ENCODE measurements at places on chromosomes 6 and 20.

DNA sequence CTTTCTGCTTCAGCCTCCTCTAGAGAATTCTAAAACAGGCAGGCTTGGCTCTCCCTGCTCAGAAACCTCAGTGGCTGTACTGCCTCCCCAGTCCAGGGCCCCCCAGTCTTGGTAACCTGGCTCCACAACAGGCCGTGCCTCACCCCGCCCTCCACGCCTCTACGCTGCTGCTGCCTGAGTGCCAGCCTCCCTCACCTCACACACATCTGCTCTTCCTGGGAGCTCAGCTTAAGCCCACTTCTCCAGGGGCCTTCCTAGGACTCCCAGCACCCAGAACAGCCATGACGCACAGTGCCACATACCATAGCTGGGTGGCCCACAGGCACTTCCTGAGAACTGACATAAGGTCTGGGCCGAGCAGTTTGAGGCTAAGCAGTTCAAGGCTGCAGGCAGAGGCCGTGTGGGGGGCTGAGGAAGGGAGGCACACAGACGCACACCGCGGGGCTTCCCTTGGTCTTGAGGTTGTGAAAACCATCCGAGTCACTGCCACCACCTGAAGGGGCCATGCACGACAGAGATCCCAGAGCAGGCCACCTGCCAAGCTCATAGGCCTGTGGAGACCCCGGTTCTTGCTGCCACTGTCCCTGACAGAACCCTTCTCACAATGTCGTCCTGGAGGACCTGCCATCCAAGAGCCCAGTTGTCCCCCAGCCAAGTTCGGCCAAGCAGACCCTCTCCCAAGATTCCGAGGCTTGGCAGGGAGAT, 42.6 kb downstream of the DSTN start:
- DNase-seq: no peak

DNA sequence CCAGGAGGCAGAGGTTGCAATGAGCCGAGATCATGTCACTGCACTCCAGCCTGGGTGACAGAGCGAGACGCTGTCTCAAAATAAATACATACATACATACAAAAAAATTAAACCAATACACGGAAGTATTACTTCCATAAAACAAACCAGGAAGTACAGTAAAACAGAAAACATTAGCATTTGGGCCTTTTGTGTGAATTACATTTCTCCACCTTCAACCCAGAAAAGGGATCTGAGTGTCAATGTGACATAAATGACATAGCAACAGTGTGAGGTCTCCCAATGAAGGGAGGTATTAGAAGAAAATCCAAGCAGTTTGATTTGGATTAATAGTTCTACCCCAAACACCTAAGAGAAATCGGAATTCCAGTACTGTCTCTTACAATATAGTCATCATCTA, 10.1 kb downstream of the CSNK2A1 start:
- no peak for DNase-seq

- DNase-seq: no peak
These were observed 526.6 kb upstream of the IRAK1BP1 start for GRCh38 chr6:78340755-78341154.

DNA sequence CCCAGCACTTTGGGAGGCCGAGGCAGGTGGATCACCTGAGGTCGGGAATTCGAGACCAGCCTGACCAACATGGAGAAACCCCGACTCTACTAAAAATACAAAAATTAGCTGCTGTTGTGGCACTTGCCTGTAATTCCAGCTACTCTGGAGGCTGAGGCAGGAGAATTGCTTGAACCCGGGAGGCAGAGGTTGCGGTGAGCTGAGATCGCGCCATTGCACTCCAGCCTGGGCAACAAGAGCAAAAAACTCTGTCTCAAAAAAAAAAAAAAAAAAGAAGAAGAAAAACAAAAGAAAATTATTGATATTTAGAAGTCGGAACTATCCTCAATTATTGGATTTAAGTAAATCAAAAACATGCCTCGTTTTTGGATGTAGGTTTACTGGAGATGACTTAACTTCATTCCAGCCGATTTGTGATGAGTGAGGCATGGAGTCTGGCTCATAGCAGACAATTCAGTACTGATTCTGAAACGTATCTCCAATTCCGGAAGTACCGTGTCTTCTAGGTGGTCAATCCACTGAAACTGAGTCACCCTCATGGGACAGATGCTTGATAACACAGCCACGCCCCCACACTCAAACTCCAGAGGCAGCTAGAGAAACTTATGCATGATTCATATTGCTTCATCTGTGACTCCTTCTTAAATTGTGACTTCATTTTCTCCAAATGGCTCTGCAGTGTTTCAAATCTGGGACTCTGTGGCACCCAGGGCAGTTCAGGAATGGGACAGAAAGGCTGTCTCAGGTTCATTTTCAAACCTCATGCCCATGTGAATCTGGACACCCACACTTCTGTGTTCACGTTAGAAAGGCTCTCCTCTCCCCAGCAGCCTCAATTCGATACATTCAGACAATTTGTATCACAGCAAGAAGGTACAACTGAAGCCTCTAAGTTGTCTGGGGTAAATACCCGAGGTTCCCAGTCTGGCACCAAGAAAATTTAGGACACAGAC, 110.4 kb upstream of the ARMC2 start:
- DNase-seq: peak; percentile 89

DNA sequence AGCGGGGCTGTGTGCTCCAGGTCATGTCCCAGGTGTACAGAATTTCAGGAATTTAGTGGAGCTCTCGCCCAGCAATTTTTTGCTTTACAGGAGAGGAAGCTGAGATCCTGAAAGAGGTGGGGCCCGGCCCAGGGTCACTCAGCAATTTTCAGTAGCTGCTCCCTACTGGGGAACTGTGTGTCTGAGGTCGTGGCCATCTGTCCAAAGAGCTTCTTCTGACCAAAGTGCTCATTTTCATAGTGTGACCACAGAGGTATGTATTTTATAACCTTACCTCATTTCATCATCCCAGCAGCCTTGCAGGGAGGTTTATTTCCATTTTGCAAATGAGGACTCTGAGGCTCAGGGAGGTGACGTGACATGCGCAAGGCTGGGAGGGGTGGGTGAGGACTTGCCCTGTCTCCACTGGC, 46.3 kb downstream of the FAM209B start:
- no peak for DNase-seq
